ENCODE measurements at places on chromosomes 1 and 21.

- no peak for DNase-seq
These were observed 2133.0 kb downstream of the NCAM2 start for GRCh38 chr21:23131177-23131576.

DNA sequence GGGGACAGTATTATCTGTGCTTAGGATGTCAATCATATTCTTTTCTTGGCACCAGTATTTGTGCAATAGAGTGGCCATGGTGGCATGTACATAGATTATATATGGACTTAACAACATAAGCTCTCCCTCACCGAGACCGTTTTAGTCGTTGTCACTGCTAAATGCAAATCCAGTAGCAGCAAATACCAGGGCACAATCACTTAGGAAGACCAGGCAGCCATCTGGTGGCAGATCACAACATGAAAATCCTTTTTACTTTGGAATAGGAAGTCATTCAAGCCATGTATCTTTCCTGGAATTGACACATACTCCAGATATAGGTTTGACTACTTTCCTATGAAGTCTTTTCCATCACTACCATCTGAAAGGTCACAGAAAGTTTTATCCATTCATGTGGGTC lies 53.2 kb upstream of the C1orf87 start:
- no peak for DNase-seq

DNA sequence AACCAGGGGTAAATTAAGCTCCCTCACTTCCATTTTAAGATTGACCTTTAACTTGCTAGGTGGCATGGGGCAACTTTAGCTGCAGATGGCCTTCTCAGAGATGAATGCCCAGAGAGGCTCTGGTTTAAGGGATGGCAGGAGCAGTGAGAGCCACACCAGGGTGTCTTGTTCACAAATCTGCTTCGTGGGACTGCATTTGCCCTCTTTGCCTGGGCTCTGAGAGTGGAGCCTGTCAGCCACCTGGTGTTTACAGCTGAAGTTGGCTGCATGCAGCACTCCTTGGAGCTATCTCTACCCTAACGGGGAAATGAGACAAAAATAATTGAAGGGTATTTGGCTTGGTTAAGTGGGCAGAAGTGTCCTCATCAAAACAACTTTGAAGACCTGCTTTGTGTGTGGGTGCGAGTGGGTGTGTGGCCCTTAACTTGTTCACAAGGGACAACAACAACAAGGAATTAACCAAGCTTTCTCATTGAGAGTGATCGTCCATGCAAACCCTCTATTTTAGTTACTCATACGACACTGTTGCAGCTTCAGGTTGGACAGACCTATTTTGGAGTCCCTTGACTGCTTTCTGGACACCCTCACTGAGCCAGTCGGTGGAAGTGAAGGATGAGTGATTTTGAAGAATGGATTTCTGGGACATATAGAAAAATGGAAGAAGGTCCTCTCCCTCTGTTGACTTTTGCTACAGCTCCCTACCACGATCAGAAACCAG lies 29.8 kb downstream of the PGM1 start:
- DNase-seq, result no peak

DNA sequence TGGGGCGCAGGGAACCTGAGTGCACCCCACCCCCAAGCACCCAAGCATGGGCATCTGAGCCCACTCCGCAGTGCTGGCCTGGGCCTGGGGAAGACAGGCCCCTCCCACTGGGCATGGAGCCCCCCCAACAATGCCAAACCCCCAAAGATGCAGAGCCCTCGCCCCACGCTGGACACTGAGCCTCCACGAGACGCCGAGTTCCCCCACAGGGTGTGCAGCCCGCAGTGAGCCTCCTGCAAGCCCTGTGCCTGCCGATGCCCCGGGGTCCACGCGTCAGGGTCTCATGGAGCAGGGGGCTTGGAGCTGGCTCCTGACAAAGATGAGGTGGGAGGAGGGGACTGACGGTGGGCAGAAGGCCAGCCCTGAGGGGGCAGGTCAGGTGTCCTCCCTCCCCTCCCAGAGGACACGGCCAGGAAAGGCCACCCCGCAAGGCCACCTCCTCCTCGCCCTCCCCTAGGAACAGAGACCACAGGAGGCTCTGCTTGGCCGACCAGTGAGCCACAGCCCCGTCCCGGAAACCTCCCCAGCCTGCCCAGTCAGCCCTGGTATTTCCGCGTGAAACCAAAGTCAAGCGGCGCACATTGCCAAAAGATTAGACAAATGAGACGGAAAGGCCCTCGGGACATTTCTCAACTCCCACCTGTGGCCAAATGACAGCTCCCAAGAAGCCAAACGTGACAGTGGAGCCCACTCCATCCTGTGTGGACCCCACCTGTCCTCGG lies 33.4 kb downstream of the MEGF6 start:
- DNase-seq, result no peak

DNA sequence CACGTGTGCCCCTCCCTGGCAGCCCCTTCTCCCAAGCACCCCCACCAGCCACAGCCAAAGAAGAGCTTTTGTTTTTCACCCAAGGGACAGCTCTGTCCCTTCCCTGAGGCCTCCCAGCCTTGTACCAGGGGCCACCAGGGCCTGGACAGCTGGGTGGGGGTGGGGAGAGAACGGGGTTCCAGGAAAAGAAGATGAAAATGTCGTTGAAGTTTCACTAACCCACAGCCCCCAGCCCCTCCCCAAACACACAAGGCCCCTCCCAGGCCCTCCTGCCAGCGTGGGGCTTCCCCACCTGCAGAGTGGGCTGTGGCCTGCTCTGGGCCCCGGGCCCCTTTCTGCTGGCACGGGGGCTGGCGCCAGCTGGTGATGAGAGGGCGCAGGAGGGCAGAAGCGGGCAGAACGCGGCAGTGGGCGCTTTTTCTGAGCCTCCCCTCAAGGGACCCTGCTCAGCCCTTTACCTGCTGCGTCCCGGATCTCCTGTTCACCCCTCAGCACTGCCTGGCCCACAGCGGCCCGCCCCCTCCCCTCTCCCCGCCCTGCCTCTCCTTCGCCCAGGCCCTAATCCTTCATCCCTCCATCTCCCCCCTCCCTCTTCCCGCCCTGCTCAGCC lies 5.5 kb upstream of the ANKRD65 start:
- DNase-seq, result no peak

GRCh38 chr21:38771536-38771935 lies 34.2 kb upstream of the ETS2 start:
- no peak for DNase-seq

DNA sequence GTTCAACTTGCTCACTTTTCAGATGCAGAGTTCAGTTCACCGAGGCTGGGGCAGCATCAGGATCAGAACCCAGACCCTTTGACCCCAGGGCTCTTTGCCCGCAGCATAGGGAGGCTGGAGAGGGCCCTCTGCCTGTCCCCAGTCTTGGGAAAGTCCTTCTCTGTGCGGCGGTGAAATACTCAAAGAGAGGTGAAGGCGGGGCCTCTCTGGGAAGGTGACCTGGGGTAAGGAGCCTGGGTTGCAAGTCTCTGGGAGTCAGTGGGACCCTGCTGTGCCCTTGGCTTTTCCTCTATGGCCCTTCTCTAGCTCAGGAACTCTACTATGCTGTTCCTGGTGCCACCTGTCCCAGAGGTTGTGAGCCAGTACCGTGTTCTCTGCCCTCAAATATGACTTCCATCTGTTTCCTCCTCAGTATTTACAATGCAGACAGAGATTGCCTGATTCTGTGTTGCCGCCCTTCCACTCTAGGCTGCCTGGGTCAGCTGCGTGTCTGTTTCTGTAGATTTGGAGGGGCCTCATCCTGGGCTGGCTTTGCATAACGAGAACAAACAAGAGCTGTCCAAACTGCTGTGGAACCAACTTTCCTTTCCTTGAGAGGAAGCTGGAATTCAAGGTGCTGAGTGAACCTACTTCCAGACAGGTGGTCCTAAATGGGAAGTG lies 18.7 kb upstream of the ZBTB21 start:
- DNase-seq, result peak; percentile 67

- no peak for DNase-seq
These were observed 12.8 kb downstream of the CDK18 start for GRCh38 chr1:205517288-205517687.

DNA sequence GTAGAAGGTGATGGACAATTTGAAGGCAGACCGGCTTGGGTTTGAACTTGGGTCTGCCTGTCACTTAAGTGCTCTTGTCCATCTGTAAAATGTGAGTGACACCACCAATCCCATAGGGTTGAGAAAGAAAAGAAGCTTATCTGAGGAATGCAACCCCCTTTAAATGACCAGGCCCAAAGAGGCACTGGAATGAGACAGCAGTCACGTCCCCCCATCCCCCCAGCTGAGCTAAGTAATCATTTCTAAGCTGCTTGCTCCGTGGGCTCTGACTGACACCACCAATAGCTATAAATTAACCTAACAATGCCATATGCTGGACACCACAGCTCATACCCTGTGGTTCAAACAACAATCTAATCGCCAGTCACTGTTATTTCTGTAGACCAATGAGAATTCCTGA lies 15.1 kb downstream of the LCA5L start:
- DNase-seq, result no peak

GRCh38 chr1:150511551-150511950 lies 3.6 kb downstream of the ECM1 start:
- no peak for DNase-seq

GRCh38 chr1:2605509-2606395 lies 19.2 kb downstream of the PRXL2B start:
- DNase-seq, result no peak

GRCh38 chr21:38834725-38835124 lies 29.0 kb downstream of the ETS2 start:
- DNase-seq, result no peak

DNA sequence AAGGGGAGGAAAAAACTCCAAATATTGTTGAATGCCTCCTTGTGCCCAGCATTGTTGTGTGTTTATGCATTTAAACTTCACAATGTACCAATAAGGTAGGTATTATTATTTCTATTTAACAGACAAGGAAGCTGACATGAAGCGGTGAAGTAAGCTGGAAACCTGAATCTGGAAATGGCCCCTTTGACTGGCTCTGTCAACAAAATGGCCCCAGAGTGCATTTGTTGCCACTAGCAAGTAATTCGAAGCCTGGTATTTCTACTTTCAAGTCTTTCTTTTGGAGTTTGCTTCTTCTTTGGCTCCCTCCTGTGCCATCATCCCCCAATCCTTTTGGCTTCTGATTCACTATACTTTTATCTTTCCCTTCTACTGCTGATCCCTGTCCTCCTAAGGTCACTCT lies 23.1 kb downstream of the CRYZL1 start:
- no peak for DNase-seq

DNA sequence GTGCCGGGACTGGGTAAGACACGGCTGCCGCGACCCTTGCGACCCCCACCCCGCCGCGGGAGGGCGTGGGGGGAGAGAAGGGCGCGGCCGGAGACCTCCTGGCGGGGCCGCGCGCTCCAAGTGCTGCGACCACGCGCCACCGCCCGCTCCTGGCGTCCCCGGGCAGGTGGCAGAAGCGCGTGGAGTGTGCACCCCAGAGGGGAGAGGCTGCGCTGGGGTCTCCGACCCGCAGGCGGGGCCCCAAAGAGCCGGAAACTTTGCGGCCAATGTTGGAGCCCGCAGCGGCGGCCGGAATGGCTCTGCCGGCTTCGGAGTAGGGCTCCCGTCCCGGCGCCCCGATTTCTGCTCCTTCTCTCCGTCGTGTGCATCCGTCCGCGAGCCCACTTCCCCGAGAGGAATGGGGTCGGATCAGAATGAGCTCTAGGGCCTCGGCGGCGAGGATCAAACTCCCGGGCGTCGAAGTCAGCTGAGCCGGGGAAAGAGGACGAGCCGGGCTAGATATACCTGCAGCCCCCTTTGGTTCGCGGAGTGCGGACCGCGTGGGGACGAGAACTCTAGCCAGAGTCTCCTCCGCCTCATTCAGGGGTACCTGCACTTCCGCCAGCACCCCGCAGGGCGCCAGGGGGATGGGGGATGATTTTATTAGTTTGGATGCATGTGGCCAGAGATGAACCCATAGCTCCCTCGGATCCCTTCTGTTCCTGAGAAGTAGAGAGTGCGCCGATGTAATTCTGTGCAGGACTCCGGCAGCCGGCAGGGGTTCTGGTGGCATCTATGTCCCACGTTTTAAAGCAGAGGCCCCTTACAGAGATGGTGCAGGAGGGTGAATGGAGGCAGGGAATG lies 751 bp downstream of the STUM start:
- no peak for DNase-seq

DNA sequence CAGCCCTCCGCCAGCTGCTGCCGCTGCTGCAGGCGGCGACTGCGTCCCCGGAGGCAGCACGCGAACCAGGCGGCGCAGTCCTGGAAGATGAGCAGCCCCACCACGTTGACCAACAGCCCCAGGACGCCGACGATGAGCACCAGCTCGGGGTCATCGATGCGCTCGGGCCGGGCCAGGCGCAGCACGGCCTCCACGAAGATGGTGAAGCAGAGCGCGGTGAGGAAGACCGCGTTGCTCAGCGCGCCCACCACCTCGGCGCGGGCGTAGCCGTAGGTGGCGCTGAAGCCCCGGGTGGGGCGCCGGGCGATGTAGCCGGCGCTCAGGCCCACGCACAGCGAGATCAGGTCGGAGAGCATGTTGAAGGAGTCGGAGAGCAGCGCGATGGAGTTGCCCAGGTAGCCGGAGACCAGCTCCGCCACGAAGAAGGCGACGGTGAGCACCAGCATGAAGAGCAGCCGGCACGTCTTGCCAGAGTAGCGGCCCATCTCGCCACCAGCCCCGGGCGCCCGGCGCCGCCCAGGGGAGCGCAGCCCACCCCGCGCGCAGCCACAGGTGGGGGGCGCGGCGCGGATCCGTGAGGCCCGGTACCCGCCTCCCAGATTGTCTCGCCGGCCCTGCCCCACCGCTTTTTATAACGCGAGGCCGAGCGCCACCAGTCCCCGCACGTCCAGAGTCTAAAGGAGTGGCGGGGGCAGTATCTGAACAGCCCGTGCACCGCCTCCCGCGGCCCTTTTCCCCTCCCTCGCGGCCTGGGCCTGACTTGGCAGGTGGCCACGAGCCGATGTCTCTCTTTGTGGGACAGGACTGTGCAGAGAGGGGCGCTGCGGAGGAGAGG lies at the start of gene SLC30A10:
TSS of gene SLC30A10 (minus strand) at position 602 of the 835 bp plus-strand sequence. CDS start at position 485, 117 bp downstream.
- DNase-seq, result peak; percentile 24

DNA sequence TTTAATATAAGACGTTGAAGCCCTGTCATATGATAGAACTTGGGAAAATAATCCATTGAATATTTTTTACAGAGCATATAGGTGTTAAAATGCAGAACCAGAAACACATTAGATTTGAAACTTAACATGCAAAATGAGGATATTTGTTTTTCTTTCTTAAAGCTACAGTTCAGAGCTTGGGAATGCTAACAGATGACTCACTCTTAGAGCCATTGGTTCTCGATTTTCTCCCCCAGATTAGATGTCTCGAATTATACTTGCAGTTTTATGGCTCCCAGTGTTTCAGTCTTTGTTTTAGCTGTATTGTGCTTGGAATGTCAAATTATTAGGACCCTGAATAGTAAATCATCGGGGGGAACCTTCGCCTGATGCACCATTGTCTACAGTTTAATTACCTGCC lies 575.7 kb upstream of the ZP4 start:
- DNase-seq, result no peak

- no peak for DNase-seq
These were observed 159.8 kb downstream of the TGFBR3 start for GRCh38 chr1:91725989-91726721.
